MCF 10A (cell line): ENCODE measurements at places on chromosomes 5 and 9. TPM values are rescaled to one million over a fixed set of nuclear protein-coding genes. Genes with fewer than 3 reads are reported as not detected.

Gene GABRA1
- not detected in 2 replicates for total RNA-seq

Gene C9orf153
- total RNA-seq: 0.19 TPM in 1 of 2 replicates, not detected in the other

Gene SWI5
- 27.7 and 39.0 TPM in 2 replicates for total RNA-seq

Gene ADAMTS2
- total RNA-seq: 0.17 TPM in 1 of 2 replicates, not detected in the other

Gene KIF24
- total RNA-seq: 3.3 and 3.5 TPM in 2 replicates

Gene KLF4
- 94.9 and 96.0 TPM in 2 replicates for total RNA-seq

Gene ATOSB
- 26.0 and 36.2 TPM in 2 replicates for total RNA-seq

Gene POLR3G
- 13.2 and 13.6 TPM in 2 replicates for total RNA-seq

Gene CAPSL
- not detected in 2 replicates for total RNA-seq

Gene SH3PXD2B
- 34.1 and 42.3 TPM in 2 replicates for total RNA-seq

Gene GMCL2
- total RNA-seq: not detected in 2 replicates

Gene AIF1L
- 2.6 and 4.1 TPM in 2 replicates for total RNA-seq

Gene ISCA1
- 24.7 and 31.1 TPM in 2 replicates for total RNA-seq

Gene NOXA1
- 8.2 and 8.9 TPM in 2 replicates for total RNA-seq

Gene ACSL6
- total RNA-seq: not detected in 2 replicates

Gene N4BP3
- total RNA-seq: 0.33 and 0.56 TPM in 2 replicates

Gene SPATA31A5
- not detected in 2 replicates for total RNA-seq

Gene CDKN2B-AS1
- not detected in 2 replicates for total RNA-seq

Gene TTC16
- total RNA-seq: 0.19 and 0.32 TPM in 2 replicates

Gene OCLN
- 9.0 and 21.7 TPM in 2 replicates for total RNA-seq

Gene SAXO1
- not detected in 2 replicates for total RNA-seq

Gene RANBP17
- 19.0 and 25.8 TPM in 2 replicates for total RNA-seq

Gene ACER2
- 1.9 and 3.2 TPM in 2 replicates for total RNA-seq

Gene TRIM7
- 26.3 and 27.0 TPM in 2 replicates for total RNA-seq

Gene SKP2
- 19.3 and 21.7 TPM in 2 replicates for total RNA-seq

Gene CYSRT1
- 1.4 and 1.8 TPM in 2 replicates for total RNA-seq

Gene LECT2
- not detected in 2 replicates for total RNA-seq

Gene FAM221B
- not detected in 2 replicates for total RNA-seq

Gene AMBP
- total RNA-seq: not detected in 2 replicates

Gene CCL27
- total RNA-seq: 0.49 TPM in 1 of 2 replicates, not detected in the other

Gene STK32A
- total RNA-seq: 3.3 and 11.4 TPM in 2 replicates

Gene SPINK4
- total RNA-seq: not detected in 2 replicates

Gene SH3RF2
- total RNA-seq: 14.9 and 29.6 TPM in 2 replicates

Gene TXNDC8
- not detected in 2 replicates for total RNA-seq

Gene IZUMO3
- total RNA-seq: not detected in 2 replicates

Gene ENTPD2
- 13.4 and 31.5 TPM in 2 replicates for total RNA-seq

Gene SPINK7
- total RNA-seq: not detected in 2 replicates

Gene SPATA31D4
- total RNA-seq: not detected in 2 replicates

Gene CCDC192
- not detected in 2 replicates for total RNA-seq

Gene PURA
- 20.1 and 24.6 TPM in 2 replicates for total RNA-seq

Gene PPP3R2
- not detected in 2 replicates for total RNA-seq

Gene LCNL1
- total RNA-seq: not detected in 2 replicates

Gene TIMD4
- not detected in 2 replicates for total RNA-seq

Gene GPX3
- not detected in 2 replicates for total RNA-seq

Gene TAS2R1
- not detected in 2 replicates for total RNA-seq

Gene HAPLN1
- not detected in 2 replicates for total RNA-seq

Gene PIP5KL1
- total RNA-seq: 4.0 and 5.7 TPM in 2 replicates

Gene HACD4
- total RNA-seq: not detected in 2 replicates
